ENCODE measurements at places on chromosomes 1 and 21.

- DNase-seq = no peak
These were observed 727.2 kb upstream of the ADGRL2 start for GRCh38 chr1:81073580-81073979.

- DNase-seq = no peak
These were observed 114.4 kb upstream of the TNR start for GRCh38 chr1:175857756-175858155.

DNA sequence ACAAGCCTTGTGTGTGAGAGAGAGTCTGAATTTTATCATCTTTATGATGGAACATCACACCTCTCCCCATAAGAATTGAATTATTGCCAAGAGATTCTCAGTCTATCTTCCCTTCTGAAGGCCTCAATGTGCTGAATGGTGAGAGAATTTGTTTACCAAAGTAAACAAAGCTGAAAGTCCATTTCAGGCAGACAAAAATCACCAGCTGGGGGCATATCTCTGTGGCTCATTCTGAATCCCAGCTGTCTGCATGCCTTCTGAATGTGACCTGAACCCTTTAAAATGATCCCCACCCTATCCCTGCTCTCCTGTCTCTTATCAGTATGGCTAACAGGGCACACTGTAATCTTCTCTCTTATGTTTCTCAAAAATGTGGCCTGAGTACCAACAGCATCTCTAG lies 99.1 kb upstream of the CAMK1G start:
- no peak for DNase-seq

DNA sequence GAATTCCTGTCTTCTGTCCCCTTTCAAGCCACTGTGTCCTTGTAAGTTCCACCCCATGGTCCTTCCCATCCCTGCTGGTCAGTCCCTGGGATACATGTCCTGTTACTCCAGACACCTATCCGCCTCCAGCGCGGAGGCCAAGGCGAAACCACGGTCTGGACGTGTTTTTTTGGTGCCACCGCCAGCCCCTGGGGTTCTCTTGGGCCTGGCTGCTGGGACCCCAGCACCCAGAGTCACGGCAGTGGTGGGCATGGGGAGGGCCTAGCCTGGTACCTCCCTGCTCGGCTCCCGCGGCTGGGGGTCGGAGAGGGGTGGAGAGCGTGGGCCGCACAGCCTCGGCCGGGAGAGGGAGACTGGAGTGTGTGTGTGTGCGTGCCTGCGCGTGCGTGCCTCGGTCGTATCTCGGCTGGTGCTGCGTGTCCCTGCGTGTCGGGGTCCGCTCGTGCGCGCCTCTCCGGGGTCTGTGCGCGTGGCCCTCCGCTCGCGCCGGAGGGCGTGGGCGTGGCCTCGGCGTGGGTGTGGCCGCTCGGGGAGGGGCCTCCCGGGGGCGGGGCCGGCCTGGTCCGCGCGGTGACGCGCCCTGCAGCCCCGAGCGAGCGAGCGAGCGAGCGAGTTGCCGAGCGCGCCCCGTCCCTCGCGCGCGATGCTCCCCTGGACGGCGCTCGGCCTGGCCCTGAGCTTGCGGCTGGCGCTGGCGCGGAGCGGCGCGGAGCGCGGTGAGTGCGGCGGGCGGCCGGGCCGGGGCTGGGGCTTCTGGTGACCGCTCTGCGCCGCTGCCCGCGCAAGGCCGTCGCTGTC lies at the start of gene VWA1:
TSS of gene VWA1 (plus strand) at position 585 of the 798 bp plus-strand sequence. CDS start at position 644, 59 bp downstream.
- no peak for DNase-seq

GRCh38 chr1:161182214-161182613 lies 4.9 kb upstream of the B4GALT3 start:
- DNase-seq = no peak

DNA sequence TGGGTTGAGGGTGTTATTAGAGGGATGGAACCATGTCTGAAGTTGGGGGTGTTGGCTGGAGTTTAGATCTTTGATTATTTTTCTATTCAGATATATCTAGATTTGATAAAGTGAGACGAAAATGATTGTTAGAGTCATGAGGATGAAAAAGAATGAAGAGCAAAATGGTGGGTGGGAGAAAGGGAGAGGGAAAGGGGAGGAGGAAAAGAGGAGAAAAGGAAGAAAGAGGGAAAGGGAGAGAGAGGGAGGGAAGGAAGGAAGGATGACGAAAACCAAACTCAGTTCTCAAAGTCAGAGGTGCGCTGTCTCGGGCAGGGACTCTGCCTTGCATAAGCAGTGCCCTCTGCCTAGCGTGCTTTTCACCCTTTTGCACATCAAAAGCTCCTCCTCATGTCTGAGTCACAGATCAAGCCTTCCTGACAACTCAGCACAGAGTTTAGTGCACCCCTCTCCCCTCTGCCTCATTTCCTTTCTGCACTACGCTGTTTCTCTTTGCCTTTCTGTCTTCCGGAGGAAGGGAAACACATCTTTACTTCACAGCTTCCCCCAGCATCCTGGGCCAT lies 225.8 kb upstream of the PROX1 start:
- DNase-seq = no peak

- no peak for DNase-seq
These were observed 12.9 kb downstream of the FAM177B start for GRCh38 chr1:222749927-222750326.

GRCh38 chr1:223304931-223305330 lies 59.0 kb downstream of the SUSD4 start:
- no peak for DNase-seq

Data from NCI-H2029 (cell line).